ENCODE measurements at places on chromosomes 5 and 9.

DNA sequence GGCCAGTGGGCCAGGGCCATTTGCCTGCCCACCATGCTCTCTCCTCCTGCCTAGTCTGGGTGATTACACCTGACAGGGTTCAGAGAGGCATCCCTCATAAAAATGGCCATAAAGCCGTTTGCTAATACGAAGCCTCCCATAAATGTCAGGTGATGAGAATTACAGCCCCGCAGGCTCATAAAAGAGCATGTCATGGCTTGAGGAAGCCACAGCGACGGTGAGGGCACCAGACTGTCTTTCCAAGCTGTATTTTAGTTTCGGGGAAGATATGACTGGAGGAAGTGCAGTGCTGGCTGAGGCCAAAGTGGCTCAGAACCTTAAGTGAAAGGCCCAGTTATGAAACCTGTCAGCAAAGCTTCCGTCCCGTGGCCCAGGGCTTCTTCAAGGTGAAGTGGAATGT lies 18.5 kb upstream of the TCERG1 start:
- no peak overlapping the region for H3K27ac ChIP-seq
- H3K36me3 ChIP-seq: no peaks in the 10 kb centered on the region
- DNase-seq: no peak
- no peaks in the 10 kb centered on the region for H3K4me1 ChIP-seq

GRCh38 chr5:178740921-178741320 lies 10.5 kb upstream of the ZNF354A start:
- no peak overlapping the region for H3K27ac ChIP-seq
- H3K4me3 ChIP-seq: no peak overlapping the region
- no peaks in the 10 kb centered on the region for H3K4me1 ChIP-seq
- H3K27me3 ChIP-seq: no peaks in the 10 kb centered on the region
- no peaks in the 10 kb centered on the region for H3K36me3 ChIP-seq

GRCh38 chr5:157327771-157328170 lies 61.8 kb downstream of the CYFIP2 start:
- H3K4me1 ChIP-seq: no peaks in the 10 kb centered on the region
- H3K36me3 ChIP-seq: no peaks in the 10 kb centered on the region
- no peak overlapping the region for H3K27ac ChIP-seq
- DNase-seq: no peak
- H3K4me3 ChIP-seq: no peak overlapping the region

GRCh38 chr5:80479713-80480112 lies 8.2 kb upstream of the FAM151B start:
- DNase-seq: no peak
- H3K4me1 ChIP-seq: no peaks in the 10 kb centered on the region
- H3K4me3 ChIP-seq: no peak overlapping the region
- H3K27ac ChIP-seq: no peak overlapping the region

DNA sequence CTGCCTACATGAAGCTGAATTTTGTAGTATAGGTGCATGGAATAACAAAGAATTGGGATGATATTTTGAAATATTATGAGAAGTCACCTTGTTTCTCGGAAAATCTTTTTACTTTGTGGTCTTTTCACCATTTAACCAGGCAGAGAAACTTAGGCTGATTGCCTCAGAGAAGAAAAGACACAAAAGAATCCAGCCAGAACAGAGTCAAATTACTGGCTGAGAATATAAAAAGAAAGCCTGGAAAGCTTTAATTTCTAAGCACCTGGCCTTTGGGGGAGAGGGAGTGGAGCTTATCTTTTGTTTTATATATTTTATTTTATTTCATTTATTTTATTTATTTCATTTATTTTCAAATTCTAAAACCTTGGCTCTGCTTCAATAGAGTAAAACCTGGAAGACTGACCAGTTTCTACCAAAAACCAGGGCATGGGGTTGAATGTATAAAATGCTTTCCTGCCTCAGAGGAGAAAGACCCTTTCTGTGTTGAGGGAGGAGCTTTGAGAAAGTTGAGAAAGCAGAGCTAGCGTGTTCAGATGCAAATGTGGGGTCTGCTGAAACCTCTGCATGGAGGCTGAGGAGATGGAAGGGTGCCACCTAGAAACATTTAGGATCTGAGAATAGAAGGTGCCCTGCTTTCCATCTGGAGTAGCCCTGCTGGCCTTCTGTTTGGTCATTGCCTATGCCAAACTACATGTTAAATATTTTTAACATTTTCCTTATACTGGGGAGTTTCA lies 81.6 kb downstream of the NREP start:
- H3K36me3 ChIP-seq: no peaks in the 10 kb centered on the region
- H3K4me1 ChIP-seq: no peaks in the 10 kb centered on the region
- DNase-seq: no peak
- H3K27me3 ChIP-seq: no peaks in the 10 kb centered on the region
- no peak overlapping the region for H3K4me3 ChIP-seq

GRCh38 chr9:136117291-136117915 lies 1.3 kb downstream of the TMEM250 start:
- peak overlapping the region; percentile 95 for H3K27ac ChIP-seq
- peaks cover 20% of the 10 kb centered on the region for H3K36me3 ChIP-seq
- H3K27me3 ChIP-seq: no peaks in the 10 kb centered on the region
- DNase-seq: no peak
- H3K4me1 ChIP-seq: peaks cover 18% of the 10 kb centered on the region

- no peaks in the 10 kb centered on the region for H3K36me3 ChIP-seq
- peaks cover 16% of the 10 kb centered on the region for H3K4me1 ChIP-seq
- no peaks in the 10 kb centered on the region for H3K27me3 ChIP-seq
- H3K27ac ChIP-seq: no peak overlapping the region
- no peak overlapping the region for H3K4me3 ChIP-seq
These were observed 11.3 kb downstream of the ANKDD1B start for GRCh38 chr5:75622564-75622963.

GRCh38 chr9:131776036-131776435 lies 36.2 kb upstream of the RAPGEF1 start:
- no peak overlapping the region for H3K27ac ChIP-seq
- peaks cover 41% of the 10 kb centered on the region for H3K27me3 ChIP-seq
- no peak for DNase-seq
- no peak overlapping the region for H3K4me3 ChIP-seq

DNA sequence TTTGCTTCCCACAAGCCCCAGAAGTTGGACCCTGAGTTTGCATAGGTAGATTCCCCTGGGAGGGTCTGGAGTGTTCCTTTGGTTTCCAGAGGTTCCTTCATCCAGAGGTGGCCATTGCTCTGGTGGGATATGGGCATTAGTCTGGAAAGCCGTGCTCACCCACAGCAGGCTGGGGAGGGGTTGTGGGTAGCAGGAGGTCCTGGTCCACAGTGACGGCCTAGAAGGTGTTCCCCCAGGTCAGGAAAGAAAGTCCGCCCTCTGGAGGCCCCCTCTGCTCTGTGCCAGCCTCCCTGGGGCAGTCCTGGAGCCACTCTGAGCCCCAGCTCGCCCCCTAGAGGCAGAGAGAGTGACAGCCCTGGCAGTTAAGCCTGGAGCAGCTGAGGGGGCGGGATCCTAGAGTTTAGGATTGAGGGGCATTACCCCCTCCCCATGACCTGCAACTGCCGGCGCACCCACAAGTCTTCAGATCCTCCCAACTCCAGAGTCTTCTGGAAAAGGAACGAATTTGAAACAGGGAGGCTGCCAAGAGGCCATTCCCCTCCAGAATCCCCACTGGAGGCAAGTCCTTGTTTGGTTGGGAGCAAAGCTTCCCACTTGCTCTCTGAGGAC lies 36.8 kb downstream of the NDST1 start:
- DNase-seq: peak; percentile 87
- H3K27ac ChIP-seq: no peak overlapping the region
- no peak overlapping the region for H3K4me3 ChIP-seq
- H3K4me1 ChIP-seq: peaks cover 4% of the 10 kb centered on the region
- H3K36me3 ChIP-seq: peaks cover 73% of the 10 kb centered on the region

DNA sequence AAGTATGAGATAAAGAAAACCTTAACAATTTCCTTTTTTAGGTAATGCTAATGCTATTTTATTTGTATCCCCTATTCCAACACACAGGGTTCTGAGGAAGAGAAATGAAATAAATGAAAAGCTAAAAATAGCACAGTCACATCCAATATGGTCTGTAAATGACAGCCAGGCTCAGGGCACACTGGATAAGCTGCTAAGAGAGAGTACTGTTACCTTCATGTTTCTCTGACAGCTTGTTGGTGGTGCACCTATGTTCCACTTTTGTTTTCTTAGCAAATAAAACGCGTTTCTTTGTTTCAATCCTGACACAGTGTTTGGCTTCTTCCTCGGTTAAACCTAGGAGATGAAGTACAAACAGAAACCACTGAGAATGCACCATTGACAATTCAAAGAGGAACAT lies 41.3 kb downstream of the C6 start:
- no peaks in the 10 kb centered on the region for H3K36me3 ChIP-seq
- H3K4me3 ChIP-seq: no peak overlapping the region
- H3K27me3 ChIP-seq: no peaks in the 10 kb centered on the region
- DNase-seq: no peak
- no peak overlapping the region for H3K27ac ChIP-seq

GRCh38 chr9:121307976-121308375 lies 40.0 kb downstream of the GSN start:
- no peaks in the 10 kb centered on the region for H3K4me1 ChIP-seq
- no peak overlapping the region for H3K4me3 ChIP-seq
- DNase-seq: no peak
- H3K27me3 ChIP-seq: no peaks in the 10 kb centered on the region

DNA sequence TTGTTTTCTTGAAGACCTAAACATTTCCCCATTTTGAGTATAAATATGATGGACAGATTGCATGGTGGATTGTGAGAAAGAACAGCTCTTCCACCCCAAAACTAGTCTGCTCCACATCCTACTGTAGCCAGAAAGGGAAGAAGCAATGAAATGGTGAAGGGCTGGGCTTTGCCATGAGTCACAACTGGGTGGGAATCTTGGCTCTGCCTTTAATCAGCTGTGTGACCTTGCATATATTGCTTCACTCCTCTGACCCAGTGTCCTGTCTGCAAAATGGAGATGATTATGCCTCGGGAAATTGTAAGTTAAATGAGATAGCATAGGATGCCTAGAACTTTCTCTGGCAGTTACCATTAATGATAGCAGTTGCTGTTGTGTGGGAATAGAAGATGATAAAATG lies 101.9 kb downstream of the PDE8B start:
- no peak overlapping the region for H3K4me3 ChIP-seq
- H3K36me3 ChIP-seq: no peaks in the 10 kb centered on the region
- H3K4me1 ChIP-seq: no peaks in the 10 kb centered on the region
- H3K27ac ChIP-seq: no peak overlapping the region
- peaks cover 15% of the 10 kb centered on the region for H3K27me3 ChIP-seq

DNA sequence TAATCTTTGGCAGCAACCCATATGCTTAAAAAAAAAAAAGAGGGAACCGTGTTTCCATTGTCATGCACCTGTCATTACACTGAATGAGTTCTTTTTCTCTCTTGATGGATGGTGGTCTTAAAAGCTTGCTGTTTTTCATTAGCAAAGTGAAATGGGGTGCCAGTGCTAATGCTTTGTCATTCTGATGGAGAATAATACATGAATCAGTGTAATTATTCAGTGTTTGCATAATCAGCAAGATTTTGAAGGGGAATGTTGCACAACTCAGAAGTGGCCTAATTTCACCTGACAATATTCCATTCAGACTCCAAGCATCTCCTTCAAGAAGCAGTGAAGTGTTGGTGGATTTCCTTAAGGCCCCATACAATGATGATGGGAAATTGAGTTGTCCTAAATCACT lies 38.1 kb downstream of the MAP1B start:
- H3K27ac ChIP-seq: no peak overlapping the region
- no peaks in the 10 kb centered on the region for H3K4me1 ChIP-seq
- H3K4me3 ChIP-seq: no peak overlapping the region
- H3K27me3 ChIP-seq: no peaks in the 10 kb centered on the region
- peaks cover 4% of the 10 kb centered on the region for H3K36me3 ChIP-seq
- no peak for DNase-seq

DNA sequence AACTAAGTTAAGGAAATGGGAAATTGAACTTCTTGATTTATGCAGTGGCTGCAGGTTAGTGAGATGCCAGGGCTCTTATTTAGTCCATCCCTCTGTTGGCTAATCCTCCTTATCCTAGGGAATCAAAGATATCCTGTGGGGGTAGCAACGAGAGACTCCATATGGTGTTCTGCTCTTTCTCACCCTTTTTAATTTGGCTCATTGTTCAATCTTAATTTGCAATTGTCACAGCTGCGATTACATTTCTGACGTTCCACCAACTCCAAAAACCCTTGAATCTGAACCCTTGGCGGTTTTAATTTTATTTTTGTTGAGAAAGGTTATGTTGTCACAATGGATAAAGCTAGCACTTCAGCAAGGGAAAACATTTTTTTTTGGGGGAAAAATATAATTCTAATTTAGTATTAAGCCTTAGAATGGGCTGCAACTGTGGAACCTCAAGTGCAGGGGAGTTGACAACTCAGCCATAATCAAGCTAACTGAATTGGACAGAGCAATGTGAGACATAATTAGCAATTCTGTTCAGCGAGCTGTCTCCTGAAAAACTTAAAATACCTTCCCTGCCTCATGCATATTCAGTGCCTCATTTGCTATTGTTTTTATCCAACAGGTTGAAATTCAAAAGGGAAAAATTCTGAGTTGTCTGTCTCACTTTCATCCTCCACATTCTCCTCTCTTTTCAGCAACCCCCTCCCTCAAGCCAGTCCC lies 91.3 kb downstream of the MAT2B start:
- H3K27ac ChIP-seq: no peak overlapping the region
- no peak for DNase-seq
- H3K27me3 ChIP-seq: no peaks in the 10 kb centered on the region
- H3K36me3 ChIP-seq: no peaks in the 10 kb centered on the region

GRCh38 chr9:99966716-99967115 lies 60.3 kb downstream of the STX17 start:
- no peaks in the 10 kb centered on the region for H3K4me1 ChIP-seq
- peak; percentile 18 for DNase-seq
- H3K27me3 ChIP-seq: no peaks in the 10 kb centered on the region
- peaks cover 10% of the 10 kb centered on the region for H3K36me3 ChIP-seq
- H3K27ac ChIP-seq: no peak overlapping the region

- H3K4me1 ChIP-seq: peaks cover 11% of the 10 kb centered on the region
- peaks cover 44% of the 10 kb centered on the region for H3K36me3 ChIP-seq
- no peak overlapping the region for H3K27ac ChIP-seq
- DNase-seq: no peak
- no peaks in the 10 kb centered on the region for H3K27me3 ChIP-seq
These were observed 24.3 kb downstream of the NDFIP1 start for GRCh38 chr5:142132916-142133315.

DNA sequence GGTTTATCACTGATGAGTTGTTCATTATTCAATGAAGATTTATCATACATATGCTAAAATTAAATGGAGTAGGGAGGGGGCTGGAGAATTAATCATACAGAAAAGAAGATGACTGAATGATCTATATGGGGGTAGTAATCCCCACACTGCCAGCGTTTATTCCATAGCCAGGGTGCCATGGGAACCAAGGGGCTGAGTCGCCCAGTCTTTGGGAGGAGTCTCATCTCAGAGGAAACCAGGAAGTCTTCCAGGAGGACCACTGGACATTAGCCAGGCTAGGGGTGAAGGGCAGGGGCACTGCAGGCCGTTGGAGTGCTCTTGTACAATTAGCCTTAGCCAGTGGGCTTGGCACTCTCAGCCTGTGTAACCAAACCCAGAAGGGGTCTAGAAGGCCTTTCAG lies 226.5 kb downstream of the ARL15 start:
- H3K27ac ChIP-seq: no peak overlapping the region
- H3K4me3 ChIP-seq: no peak overlapping the region
- peaks cover 3% of the 10 kb centered on the region for H3K36me3 ChIP-seq
- H3K27me3 ChIP-seq: no peaks in the 10 kb centered on the region
- DNase-seq: no peak

- H3K27me3 ChIP-seq: no peaks in the 10 kb centered on the region
- no peaks in the 10 kb centered on the region for H3K36me3 ChIP-seq
- no peak for DNase-seq
- H3K4me3 ChIP-seq: no peak overlapping the region
- H3K4me1 ChIP-seq: no peaks in the 10 kb centered on the region
- H3K27ac ChIP-seq: no peak overlapping the region
These were observed 81.8 kb downstream of the FBXW11 start for GRCh38 chr5:171924493-171925122.
